ENCODE measurements at places on chromosomes 11 and 22. TPM values are rescaled to one million over a fixed set of nuclear protein-coding genes. Genes with fewer than 3 reads are reported as not detected.

BIRC2 gene
- 35.0 TPM for total RNA-seq

RFPL2 gene
- total RNA-seq, result 0.50 TPM

USP2 gene
- 0.89 TPM for total RNA-seq

LRRC10B gene
- total RNA-seq, result not detected

RELT gene
- 21.6 TPM for total RNA-seq

CARNS1 gene
- 1.1 TPM for total RNA-seq

DLG2 gene
- total RNA-seq, result 1.1 TPM

PLAAT4 gene
- 128 TPM for total RNA-seq

NRGN gene
- total RNA-seq, result 8.2 TPM

HTR3B gene
- total RNA-seq, result not detected

SLC29A2 gene
- total RNA-seq, result 16.2 TPM

SAA2 gene
- total RNA-seq, result not detected

PHETA2 gene
- total RNA-seq, result 2.6 TPM

RCOR2 gene
- total RNA-seq, result 0.30 TPM

SYT12 gene
- not detected for total RNA-seq

APLNR gene
- total RNA-seq, result not detected

CLDN5 gene
- total RNA-seq, result 4.8 TPM

APOL5 gene
- not detected for total RNA-seq

SLC22A6 gene
- total RNA-seq, result not detected

SC5D gene
- total RNA-seq, result 33.8 TPM

ART5 gene
- not detected for total RNA-seq

BTBD18 gene
- total RNA-seq, result not detected

SCUBE1 gene
- total RNA-seq, result not detected

SCGB1D2 gene
- total RNA-seq, result not detected

CDON gene
- total RNA-seq, result 3.4 TPM

LBHD1 gene
- total RNA-seq, result 28.9 TPM

TESMIN gene
- 9.0 TPM for total RNA-seq

ACTN3 gene
- total RNA-seq, result not detected

ELMOD1 gene
- total RNA-seq, result not detected

NEFH gene
- total RNA-seq, result 1.3 TPM

OR52I2 gene
- not detected for total RNA-seq

KRTAP5-7 gene
- total RNA-seq, result 0.17 TPM

PATZ1 gene
- total RNA-seq, result 36.4 TPM

RBMXL2 gene
- not detected for total RNA-seq

NPTXR gene
- total RNA-seq, result 1.4 TPM

CD248 gene
- 9.0 TPM for total RNA-seq

C11orf58 gene
- 106 TPM for total RNA-seq

HBD gene
- total RNA-seq, result not detected

IMMP1L gene
- 22.4 TPM for total RNA-seq

LDHAL6A gene
- total RNA-seq, result 0.22 TPM

AGBL2 gene
- total RNA-seq, result 5.5 TPM

CCDC116 gene
- 0.26 TPM for total RNA-seq

CPT1A gene
- 46.8 TPM for total RNA-seq

SNX19 gene
- 54.0 TPM for total RNA-seq

FDXACB1 gene
- total RNA-seq, result 3.8 TPM

OR8G5 gene
- total RNA-seq, result not detected

ZBTB3 gene
- 14.8 TPM for total RNA-seq

CHKA gene
- 5.4 TPM for total RNA-seq

Measured in activated naive CD4-positive, alpha-beta T cell treated with anti-CD3 and anti-CD28 coated beads, Interleukin-2, amount 10 ng/mL, durations not matched to agents 5 hours and 36 hours (primary cell).